ENCODE measurements at places on chromosomes 4 and X.
A peak's percentile ranks its signal among the peaks of the same experiment; 100 is the strongest.

DNA sequence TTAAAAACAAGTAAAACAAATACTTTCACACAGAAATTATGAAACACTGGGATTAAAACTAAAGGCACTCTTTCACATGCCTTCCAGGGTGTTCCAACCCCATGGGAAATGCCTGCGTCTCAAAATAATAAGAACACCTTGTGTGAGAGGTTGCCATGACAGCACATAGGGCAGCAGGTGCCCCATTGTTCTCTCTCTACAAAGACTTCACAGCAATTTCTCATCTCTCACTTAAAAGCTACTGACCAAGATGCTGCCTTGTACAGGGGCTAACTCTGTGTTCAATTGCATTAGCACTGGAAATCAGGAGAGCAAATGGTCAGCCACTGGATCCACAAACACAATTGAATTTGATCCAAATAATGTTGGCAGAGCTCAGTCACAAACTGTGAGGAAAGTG, 102.5 kb upstream of the GALNTL6 start:
- DNase-seq = no peak

- no peak for DNase-seq
These were observed 236.9 kb downstream of the AR start for GRCh38 chrX:67780694-67781109.

DNA sequence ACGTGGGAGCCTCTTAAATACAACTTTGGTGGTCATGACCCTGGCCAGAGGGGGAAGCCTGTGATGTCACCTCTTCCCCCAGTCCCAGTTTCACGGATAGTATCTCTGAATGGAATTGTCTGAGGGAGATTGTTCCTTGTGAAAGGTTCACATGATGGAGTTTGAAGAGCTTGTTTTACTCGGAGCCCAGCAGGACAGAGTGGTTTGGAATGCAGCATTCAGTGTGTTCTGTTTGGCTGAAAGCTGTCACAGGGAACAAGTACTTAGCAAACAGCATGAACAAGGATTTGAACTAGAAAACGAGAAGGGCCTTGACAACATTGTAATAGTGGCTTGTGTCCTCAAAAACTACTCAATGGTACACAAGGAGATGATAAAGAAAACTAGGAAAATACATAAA, 133.9 kb upstream of the CXorf66 start:
- no peak for DNase-seq

GRCh38 chrX:53383376-53384076, 38.9 kb downstream of the SMC1A start:
- no peak for DNase-seq

- DNase-seq = no peak
These were observed 59.2 kb upstream of the PARM1 start for GRCh38 chr4:74873545-74874301.

GRCh38 chr4:26039639-26040359, 125.8 kb downstream of the SMIM20 start:
- DNase-seq = no peak

DNA sequence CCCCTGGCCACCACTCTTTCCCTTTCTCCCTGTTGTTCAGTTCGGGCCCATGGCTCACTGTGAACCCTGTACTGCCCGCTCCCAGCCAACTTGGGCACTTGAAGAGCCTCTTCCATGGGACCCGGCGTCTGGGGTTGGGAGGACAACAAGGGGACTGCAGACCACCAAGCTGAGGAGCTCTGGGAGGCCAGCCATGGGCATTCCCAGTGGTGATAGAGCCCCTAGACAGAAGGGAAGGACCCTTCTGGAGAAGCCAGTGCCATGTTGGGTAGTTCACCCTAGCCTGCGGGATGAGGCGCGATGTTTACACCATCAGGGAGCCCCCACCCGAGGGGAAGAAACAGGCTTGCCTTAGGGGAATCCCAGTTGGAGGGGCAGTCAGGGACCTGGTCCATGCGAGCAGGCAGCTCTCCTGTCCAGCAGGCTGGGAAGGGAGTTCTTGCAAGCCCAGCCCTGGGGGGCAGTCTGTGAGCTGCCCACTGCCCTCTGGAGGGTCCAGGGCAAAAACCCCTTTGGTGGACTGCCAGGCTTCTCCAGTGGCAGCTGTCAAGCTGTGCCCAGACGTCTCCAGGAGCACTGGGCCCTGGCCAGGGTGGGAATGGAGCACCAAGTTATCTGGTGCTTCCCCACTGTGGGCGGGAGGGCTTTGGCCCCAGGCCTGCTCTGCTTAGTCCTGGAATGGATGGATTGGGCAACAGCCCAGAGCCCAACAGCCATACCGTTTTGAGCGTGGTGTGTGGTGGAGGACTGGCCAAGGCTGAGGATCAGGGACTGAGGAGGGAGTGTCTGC, 23.7 kb upstream of the UBA1 start:
- no peak for DNase-seq

GRCh38 chrX:110081740-110082139, 78.8 kb downstream of the TMEM164 start:
- DNase-seq = no peak

- DNase-seq = no peak
These were observed 95.5 kb downstream of the SOWAHB start for GRCh38 chr4:76802236-76803021.

- no peak for DNase-seq
These were observed 40.7 kb downstream of the TEC start for GRCh38 chr4:48228949-48229348.

GRCh38 chr4:112938461-112939058, 110.9 kb upstream of the ANK2 start:
- DNase-seq = no peak

GRCh38 chrX:71162981-71163380, 18.3 kb downstream of the NLGN3 start:
- DNase-seq = no peak

- no peak for DNase-seq
These were observed 440.0 kb upstream of the IGFBP7 start for GRCh38 chr4:57550198-57550597.

GRCh38 chr4:133273401-133273800, 124.3 kb downstream of the PCDH10 start:
- DNase-seq = no peak

DNA sequence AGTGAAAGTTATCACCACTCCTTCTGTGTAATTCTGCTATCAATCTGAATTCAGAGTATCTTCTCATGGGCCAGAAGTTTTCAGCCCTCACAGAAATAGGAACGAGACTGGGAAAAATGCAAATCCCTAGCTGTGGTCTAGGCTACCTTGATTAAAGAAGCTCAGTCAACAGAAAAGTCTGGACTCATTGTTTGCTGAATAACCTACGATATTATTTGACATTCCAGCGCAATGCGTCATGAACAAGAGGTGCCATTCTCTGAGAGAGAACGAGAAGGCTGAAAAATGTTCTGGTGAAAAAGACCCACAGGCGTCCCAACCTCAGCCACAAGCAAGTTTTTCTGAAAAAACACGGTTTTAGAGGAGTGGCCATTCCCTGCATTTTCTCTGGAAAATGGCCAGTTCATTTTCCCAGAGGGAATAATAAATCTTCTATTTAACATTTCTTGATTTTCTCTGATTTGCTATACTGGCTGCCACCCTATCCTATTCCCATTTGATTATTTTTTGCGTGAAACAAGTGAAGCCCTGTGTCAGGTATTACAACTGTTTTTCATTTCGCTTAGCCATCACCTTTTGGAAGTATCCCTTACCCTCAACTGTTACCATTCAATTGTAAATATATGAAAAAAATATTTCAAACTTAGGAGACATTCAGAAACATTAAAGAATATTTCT, 1117.6 kb upstream of the PRKX start:
- DNase-seq = no peak

DNA sequence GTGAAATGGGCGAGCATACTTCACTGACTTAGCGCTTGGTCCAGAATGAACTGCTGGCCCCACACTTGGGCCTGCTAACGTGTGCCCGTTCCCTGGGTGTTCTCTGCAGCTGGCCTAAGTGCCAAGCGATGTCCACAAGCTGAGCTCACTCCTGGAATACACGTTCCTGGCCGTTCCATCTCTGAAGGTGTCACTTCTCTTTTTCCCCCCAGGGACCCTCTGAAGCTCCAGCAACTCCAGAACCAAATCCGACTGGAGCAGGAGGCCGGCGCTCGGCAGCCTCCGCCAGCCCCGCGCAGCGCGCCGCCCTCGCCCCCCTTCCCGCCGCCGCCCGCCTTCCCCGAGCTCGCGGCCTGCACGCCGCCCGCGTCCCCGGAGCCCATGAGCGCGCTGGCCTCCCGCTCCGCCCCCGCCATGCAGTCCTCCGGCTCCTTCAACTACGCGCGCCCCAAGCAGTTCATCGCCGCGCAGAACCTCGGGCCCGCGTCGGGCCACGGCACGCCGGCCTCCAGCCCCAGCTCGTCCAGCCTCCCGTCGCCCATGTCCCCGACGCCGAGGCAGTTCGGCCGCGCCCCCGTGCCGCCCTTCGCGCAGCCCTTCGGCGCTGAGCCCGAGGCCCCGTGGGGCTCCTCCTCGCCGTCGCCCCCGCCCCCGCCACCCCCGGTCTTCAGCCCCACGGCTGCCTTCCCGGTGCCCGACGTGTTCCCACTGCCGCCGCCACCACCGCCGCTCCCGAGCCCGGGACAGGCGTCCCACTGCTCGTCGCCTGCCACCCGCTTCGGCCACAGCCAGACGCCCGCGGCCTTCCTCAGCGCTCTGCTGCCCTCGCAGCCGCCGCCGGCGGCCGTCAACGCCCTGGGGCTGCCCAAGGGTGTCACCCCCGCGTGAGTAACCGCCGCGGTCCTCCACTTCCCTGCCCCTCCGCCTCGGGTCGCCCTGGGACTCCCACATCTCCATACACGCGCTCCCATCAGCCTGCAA, 132.3 kb downstream of the CBR4 start:
- DNase-seq = peak; percentile 18

GRCh38 chr4:99655308-99656081, 2.1 kb downstream of the C4orf54 start:
- no peak for DNase-seq

DNA sequence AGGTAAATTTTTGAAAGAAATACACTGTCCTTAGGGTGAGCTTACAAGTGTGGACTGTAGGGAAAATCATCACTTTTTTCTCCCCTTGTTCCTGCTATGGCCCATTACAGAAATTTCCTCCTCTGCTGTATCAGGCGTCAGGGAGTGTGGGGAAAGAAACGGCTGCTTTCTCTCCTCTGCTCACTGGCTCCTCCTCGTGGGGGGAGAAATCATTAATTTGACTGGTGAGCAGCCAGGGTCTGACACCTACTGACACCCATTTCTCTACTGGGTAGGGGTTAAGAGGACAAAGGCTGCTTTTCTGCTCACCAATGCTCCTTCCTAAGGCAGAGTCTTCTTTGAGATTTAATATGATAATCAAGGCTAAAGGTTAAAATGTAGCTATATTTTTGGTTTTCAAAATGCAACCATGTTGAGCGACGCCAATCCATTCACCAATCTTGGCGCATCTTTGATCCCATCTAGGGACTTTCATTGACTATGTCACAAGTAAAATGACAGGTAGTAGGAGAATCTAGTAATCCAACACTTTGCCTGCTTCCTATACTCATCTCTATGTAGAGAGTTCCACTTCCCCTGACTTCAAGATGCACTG, 25.1 kb downstream of the SETD7 start:
- peak; percentile 49 for DNase-seq

DNA sequence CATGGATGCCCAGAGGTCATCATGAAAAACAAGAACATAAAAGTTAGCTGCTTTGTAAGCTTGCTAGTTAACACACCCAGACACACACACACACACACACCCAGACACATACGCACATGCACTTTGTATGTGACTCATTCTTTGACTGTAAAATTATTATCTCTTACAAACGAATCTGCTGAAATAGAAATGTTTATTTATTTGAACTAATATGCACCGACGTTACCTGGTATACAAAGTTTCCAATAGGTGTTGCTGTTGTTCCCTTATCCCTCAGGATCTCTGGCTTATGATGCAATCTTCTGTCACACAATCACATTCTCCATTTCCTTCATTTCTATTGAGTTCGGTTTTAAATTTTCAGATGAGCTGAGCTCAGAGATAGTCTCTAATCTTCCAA, 209.3 kb downstream of the PTTG2 start:
- no peak for DNase-seq

GRCh38 chr4:37631551-37631950, 54.6 kb downstream of the RELL1 start:
- no peak for DNase-seq

- DNase-seq = no peak
These were observed 5.8 kb downstream of the FGFRL1 start for GRCh38 chr4:1017211-1017610.

- peak; percentile 45 for DNase-seq
These were observed 147.6 kb upstream of the FRG1 start for GRCh38 chr4:189792924-189793618.

- no peak for DNase-seq
These were observed 89.4 kb downstream of the IRF2 start for GRCh38 chr4:184384810-184385557.

- DNase-seq = no peak
These were observed 448.9 kb upstream of the AMOT start for GRCh38 chrX:113289503-113289902.

GRCh38 chr4:41874398-41874797, 60.8 kb upstream of the TMEM33 start:
- no peak for DNase-seq

DNA sequence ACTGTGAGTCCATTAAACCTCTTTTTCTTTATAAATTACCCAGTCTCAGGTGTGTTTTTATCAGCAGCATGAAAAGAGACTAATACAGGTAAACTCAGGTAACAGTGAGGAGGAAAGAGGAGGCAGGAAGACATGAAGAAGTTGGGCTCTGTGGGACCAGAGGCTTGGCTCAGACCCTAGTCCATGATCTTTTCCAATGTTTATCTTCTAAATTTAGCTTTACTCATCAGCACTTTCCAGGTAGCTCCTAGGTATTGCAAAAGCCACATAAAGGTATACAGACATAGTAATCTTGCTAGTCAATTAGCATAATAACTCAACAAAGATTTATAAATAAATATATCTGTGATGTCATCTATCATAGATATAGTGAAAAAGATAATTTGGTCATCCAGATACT, 11.2 kb upstream of the FRYL start:
- DNase-seq = no peak

GRCh38 chrX:67520671-67521070, 23.1 kb upstream of the AR start:
- DNase-seq = no peak

GRCh38 chr4:150206954-150207353, 128.7 kb downstream of the DCLK2 start:
- no peak for DNase-seq

- no peak for DNase-seq
These were observed 165.4 kb upstream of the LDB2 start for GRCh38 chr4:17063888-17064287.

DNA sequence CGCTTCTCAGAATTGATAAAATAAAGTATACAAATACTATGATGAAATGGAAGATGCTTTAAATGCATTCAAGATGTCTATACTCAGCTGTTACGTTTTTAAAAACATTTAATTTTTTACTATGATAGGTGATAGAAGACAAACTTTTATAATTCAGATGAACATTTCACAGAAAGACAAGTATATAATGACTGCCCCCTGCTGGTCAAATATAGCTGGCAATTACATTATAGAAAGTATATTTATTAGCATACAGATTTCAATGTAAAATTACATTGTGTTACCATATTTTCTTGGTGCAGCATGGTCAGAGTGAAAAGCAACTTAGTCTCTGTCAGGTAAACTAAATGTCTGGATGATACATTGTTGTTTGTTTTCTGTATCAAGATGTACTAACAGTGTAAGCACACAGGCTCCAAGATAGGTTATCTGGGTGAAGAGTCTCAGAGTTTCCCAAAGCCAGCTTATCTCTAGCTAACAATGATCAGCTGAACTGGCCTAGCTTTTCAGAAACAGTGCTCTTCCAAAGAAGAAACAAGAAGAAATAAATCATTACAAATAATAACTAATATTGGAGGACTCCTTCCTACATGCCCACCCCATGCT, 54.1 kb downstream of the SRPX start:
- no peak for DNase-seq

- DNase-seq = no peak
These were observed 42.9 kb downstream of the ACSL1 start for GRCh38 chr4:184782731-184783373.

- no peak for DNase-seq
These were observed 31.1 kb upstream of the CYLC1 start for GRCh38 chrX:83829874-83830273.
